GM20000 (cell line): ENCODE measurements at places on chromosomes 3 and 15.

DNA sequence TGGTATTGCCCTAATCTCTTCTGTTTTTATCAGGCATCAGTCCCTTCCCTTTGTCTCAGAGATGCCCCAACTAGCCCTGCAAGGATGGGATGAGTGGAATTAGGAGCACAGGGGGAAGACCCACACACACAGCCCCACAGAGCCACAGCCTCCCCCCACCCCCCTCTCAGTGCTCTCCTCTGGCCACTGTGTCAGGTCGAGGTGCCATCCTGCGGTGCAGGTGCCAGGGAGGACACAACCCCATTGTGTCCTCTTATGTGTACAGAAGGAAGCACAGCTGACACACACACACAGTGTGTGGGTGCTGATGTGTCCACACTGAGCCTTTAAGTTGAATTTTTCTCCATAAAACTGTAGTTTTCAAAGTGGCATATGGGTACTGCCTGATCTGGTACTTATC lies 534.5 kb downstream of the OCA2 start:
- no peak for DNase-seq

DNA sequence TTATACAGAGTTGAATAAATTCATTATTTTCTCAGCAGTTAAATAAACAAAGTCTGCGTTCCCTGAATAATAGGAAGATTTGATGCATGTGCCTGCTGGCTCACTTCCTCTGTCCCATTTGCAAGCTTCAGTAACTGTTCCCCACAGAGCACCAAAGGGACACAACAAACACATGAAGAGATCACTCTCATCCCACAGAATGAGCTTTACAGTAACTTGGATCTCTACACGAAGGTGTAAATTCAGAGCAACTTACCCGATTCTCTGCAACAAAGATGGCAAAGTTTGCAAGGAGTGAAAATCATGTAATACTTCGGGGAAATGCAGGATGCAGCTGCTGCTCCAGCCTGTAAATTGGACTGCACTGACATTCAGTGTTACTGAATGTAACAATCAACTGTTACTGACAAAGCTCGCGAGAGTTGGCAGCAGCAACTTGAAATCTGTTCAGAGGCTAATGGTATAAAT lies at the start of gene BCHE:
Gene BCHE (minus strand): TSS at position 366 of the 468 bp plus-strand sequence. CDS start 6,390 bp downstream, outside the sequence.
- no peak for DNase-seq

- peak; percentile 23 for DNase-seq
Observed at GRCh38 chr15:76235186-76235826, 76.0 kb downstream of the ETFA start.

DNA sequence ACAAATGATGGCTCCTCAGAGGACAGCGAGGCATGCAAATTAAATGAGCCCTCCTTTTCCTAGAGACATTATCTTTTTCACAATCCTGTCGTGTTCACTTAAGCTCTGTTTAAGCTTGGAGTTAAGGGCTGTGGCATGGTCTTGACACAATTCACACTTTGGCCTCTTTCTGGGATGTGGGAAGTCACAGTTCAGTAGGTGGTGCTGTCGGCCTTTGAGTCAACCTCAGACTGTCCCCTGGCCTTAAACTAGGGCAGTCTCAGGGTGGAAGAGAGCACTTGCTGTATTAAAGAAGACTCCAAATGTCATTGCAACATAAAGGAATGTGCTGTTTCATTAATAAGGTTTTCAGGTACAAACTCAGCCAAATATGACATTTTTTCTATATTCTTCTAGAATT lies 351.0 kb downstream of the MCTP2 start:
- DNase-seq: peak; percentile 21

- peak; percentile 81 for DNase-seq
Observed at GRCh38 chr3:41199866-41200668, 762 bp downstream of the CTNNB1 start.

DNA sequence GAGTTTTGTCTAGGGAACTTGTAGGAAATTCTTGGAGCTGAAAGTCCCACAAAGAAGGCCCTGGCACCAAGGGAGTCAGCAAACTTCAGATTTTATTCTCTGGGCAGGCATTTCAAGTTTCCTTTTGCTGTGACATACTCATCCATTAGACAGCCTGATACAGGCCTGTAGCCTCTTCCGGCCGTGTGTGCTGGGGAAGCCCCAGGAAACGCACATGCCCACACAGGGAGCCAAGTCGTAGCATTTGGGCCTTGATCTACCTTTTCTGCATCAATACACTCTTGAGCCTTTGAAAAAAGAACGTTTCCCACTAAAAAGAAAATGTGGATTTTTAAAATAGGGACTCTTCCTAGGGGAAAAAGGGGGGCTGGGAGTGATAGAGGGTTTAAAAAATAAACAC lies 15.0 kb downstream of the TIGIT start:
- DNase-seq: peak; percentile 62
